ENCODE measurements at places on chromosomes 12 and 14. TPM values are rescaled to one million over a fixed set of nuclear protein-coding genes. Genes with fewer than 3 reads are reported as not detected.

Gene CEBPE
- polyA plus RNA-seq = not detected

DNA sequence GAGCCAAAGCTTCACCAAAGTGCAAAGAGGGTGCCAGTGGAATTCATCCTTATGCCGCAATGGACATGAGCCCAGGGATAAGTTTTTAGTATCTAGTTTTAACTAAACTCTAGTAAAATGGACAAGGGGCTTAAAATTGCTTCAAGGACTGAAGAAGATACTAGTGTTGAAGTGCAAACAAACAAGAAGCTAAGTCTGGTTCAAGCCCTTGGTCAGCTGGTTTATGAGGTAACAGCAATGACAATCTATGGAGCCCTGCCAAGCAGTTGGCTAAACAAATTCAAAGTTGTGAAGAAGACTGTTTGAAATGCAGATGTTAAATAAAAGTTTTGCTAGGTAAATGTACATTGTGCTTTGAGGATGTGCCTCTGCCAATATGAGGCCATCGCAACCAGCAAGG, 209.4 kb downstream of the KTN1 start:
- no peak overlapping the region for H3K4me3 ChIP-seq
- no peak overlapping the region for H3K27ac ChIP-seq
- no peaks in the 10 kb centered on the region for H3K4me1 ChIP-seq
- no peaks in the 10 kb centered on the region for H3K36me3 ChIP-seq
- no peaks in the 10 kb centered on the region for H3K27me3 ChIP-seq

Gene TAS2R19
- 0.49 TPM for polyA plus RNA-seq

GRCh38 chr12:91920276-91920675, 225.4 kb downstream of the BTG1 start:
- H3K36me3 ChIP-seq = peaks cover 3% of the 10 kb centered on the region
- no peak overlapping the region for H3K4me3 ChIP-seq
- no peak for DNase-seq
- no peaks in the 10 kb centered on the region for H3K4me1 ChIP-seq
- no peaks in the 10 kb centered on the region for H3K27me3 ChIP-seq

Gene HOXC9
- polyA plus RNA-seq = not detected

- no peak for DNase-seq
- H3K27ac ChIP-seq = no peak overlapping the region
- no peak overlapping the region for H3K4me3 ChIP-seq
- H3K36me3 ChIP-seq = no peaks in the 10 kb centered on the region
- no peaks in the 10 kb centered on the region for H3K27me3 ChIP-seq
Measured at GRCh38 chr14:68416171-68416570, 376.7 kb downstream of the ZFP36L1 start.

Gene ITGB7
- polyA plus RNA-seq = 1.8 TPM

GRCh38 chr12:87020071-87020470, 763.9 kb upstream of the MGAT4C start:
- no peak overlapping the region for H3K27ac ChIP-seq
- no peaks in the 10 kb centered on the region for H3K36me3 ChIP-seq
- no peaks in the 10 kb centered on the region for H3K27me3 ChIP-seq
- H3K4me1 ChIP-seq = no peaks in the 10 kb centered on the region
- no peak for DNase-seq
- no peak overlapping the region for H3K4me3 ChIP-seq

DNA sequence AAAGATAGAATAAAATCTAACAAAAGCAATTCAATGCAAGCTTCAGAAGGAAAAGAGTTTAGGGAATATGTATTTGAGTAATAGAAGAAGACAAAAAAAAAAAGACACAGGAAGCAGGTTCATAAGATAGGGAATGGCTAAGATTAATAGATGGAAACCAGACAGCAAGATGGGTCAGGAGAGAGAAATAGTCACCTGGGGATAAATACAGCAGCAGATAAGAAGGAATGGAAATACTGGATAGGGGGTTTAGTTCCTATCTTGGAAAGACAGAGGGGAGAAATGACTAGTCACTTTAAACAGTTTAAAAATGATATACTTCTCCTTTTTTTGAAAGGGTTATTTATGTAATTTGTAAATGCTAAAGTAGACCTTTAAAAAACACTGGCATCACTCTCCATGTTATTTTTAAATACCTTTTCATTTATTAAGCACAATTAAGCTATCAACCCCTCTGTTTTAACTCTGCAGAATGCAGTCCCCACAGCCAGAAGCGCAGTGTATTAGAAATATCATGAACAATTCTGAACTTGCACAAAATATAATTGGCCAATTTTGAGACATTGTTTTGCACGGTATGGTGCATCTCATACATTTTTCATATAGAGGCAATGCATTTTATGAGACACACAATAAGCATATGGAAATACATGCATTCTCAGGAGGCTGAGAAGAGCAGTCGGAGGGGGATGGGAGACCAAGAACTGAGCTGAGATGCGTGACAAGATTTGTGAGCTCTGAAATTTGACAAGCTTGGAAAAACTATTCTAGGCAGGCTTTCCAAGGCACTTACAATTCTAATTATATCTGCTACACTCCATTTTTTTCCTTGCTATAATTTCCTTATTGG, 303.4 kb upstream of the PRICKLE1 start:
- H3K27ac ChIP-seq = no peak overlapping the region
- H3K4me3 ChIP-seq = no peak overlapping the region
- H3K4me1 ChIP-seq = no peaks in the 10 kb centered on the region
- no peaks in the 10 kb centered on the region for H3K27me3 ChIP-seq

DNA sequence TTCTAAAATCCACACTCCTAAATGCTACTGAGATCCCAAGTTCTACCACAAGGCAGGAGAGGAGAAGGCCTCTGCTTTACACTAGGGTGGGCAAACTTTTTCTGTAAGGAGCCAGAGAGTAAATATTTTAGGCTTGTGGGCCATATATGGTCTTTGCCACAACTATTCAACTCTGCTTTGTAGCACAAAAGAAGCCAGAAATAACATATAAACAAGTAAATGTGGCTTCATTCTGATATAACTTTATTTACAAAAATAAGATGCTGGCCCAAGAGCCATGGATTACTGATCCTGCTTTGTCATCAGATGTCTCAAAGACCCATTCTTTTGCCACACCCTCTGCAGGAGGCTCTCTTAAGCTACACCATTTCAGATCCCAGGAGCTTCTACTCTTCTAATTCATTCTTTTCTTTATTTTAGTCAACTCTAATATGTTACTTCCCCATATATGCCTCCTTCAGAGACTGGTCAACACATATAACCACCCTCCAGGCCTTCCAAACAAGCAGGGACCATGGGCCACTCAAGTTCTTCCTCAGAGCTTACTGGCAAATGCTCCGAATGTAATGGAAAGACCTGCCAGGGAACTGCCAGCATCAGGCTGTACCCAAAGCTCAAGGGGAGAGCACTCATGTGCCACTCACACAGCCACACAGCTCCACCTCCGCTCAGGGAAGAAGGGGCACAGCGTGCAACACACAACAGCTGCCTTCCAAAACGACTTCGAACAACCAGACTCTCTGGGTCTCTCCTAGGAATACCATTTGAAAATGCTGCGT, 15.6 kb downstream of the APPL2 start:
- peaks cover 2% of the 10 kb centered on the region for H3K36me3 ChIP-seq
- DNase-seq = no peak
- H3K4me1 ChIP-seq = peaks cover 31% of the 10 kb centered on the region

- no peak for DNase-seq
- H3K4me3 ChIP-seq = no peak overlapping the region
- H3K27me3 ChIP-seq = no peaks in the 10 kb centered on the region
- no peaks in the 10 kb centered on the region for H3K36me3 ChIP-seq
- H3K4me1 ChIP-seq = no peaks in the 10 kb centered on the region
Measured at GRCh38 chr14:43316427-43316826, 1190.7 kb downstream of the FSCB start.

DNA sequence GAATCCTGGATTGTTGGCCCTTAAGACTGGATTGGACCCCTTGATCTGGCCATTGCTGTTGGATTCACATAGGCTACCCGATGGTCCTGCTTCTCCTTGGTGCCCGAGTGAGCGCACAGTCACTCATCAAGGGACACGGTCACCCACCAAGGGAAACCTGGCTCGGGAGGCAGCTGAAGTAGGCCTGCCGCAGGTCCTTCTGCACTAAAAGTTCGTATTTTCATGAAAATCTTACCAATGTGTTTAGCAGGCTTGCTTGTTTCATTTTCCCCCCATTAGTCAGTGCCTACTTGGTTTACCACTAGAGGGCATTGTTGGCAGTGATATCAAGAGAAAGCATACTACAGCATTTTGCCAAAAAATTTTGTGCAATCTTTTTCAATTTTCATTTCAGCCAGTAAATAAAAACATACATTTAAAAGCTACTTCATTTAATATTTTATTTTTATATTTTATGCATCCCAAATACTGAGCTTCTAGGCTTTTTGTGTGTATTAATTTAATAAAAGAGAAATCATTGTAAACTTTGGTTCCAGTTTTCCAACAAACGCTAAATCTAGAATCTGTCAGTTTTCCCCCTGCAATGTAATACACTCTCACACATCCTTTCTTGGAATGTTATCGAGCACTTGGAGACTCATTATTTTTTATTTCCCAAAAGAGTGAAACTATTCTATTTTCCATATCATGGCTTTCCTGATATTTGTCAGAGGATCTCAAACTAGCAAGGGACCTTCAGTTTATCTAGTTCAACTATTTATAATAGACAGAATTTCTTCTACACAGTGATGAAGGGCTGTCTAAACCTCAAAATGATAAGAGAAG, 116.7 kb downstream of the LMNTD1 start:
- H3K27me3 ChIP-seq = no peaks in the 10 kb centered on the region
- no peaks in the 10 kb centered on the region for H3K36me3 ChIP-seq
- DNase-seq = peak; percentile 72
- peaks cover 13% of the 10 kb centered on the region for H3K4me1 ChIP-seq
- H3K4me3 ChIP-seq = peak overlapping the region; percentile 21

- no peaks in the 10 kb centered on the region for H3K27me3 ChIP-seq
- DNase-seq = no peak
- no peak overlapping the region for H3K4me3 ChIP-seq
Measured at GRCh38 chr12:24679126-24679525, 269.8 kb downstream of the BCAT1 start.

Gene C12orf56
- polyA plus RNA-seq = 0.04 TPM

GRCh38 chr14:72894323-72894622, 372 bp upstream of the DPF3 start:
- peak overlapping the region; percentile 85 for H3K4me3 ChIP-seq
- no peaks in the 10 kb centered on the region for H3K4me1 ChIP-seq

DNA sequence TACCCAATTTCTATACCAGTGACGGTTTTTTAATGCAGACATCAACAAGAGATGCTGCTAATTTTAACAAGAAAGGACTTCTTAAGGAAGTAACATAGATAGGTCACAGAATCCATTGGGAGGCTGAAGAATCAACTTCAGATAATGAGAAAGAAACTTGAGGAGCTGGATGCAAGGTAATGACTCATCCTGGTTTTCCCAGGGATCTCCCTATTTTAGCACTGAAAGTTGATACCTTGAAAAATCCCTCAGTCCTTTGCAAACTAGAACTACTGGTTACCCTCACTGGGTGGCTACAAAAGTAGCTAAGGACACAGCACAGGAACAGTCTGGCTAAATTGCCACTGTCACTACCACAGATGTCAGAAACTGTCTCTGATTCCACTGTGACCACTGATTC, 561.9 kb downstream of the FLRT2 start:
- no peaks in the 10 kb centered on the region for H3K27me3 ChIP-seq
- H3K27ac ChIP-seq = no peak overlapping the region
- no peaks in the 10 kb centered on the region for H3K4me1 ChIP-seq

GRCh38 chr12:56626701-56627100, 3.4 kb downstream of the BAZ2A start:
- no peaks in the 10 kb centered on the region for H3K4me1 ChIP-seq
- H3K4me3 ChIP-seq = no peak overlapping the region
- no peak overlapping the region for H3K27ac ChIP-seq
- H3K36me3 ChIP-seq = no peaks in the 10 kb centered on the region
- no peaks in the 10 kb centered on the region for H3K27me3 ChIP-seq

Gene RNASE3
- polyA plus RNA-seq = 0.09 TPM

DNA sequence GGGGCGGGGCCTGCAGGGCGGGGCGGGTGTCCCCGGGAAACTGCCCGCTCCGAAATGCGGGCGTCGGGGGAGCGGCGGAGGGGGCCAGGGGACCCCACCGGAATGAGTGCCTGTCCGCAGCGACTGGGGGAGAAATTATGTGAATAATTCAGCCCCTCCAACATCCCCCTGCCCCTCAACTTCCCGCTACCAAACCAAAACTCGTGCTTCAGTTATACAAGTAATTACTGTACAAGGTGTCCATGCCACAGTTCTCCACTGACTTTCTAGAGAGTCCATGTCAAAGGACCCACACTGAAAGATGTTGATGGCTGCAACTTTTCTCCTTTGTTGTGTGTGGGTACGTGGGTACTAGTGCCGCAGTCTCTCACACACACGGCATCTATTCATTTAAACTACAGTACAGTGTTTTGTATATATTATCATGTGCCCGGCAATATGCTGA, 414 bp upstream of the CDK17 start:
- peak overlapping the region; percentile 78 for H3K27ac ChIP-seq
- DNase-seq = peak; percentile 80
- H3K27me3 ChIP-seq = no peaks in the 10 kb centered on the region
- no peaks in the 10 kb centered on the region for H3K36me3 ChIP-seq

DNA sequence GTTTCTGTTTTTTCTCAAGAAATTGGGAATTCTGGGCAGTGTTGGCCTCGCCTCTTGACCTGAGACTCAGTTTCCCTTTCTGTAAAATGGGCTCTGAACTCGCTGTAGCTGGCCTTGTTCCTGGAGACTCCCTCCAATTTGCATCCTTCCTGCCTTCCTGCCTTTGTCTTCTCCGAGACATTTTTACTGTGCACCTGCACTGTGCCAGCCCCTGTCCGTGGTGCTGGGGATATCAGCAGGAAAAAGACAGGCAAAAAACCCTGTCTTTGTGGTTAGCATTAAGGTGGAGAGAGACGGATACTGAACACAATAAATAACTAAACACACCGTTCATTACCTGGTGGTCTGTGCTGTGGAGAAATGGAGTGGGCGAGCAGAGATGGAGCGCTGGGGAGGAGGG, 129.8 kb downstream of the AACS start:
- no peak overlapping the region for H3K4me3 ChIP-seq
- no peaks in the 10 kb centered on the region for H3K4me1 ChIP-seq
- no peaks in the 10 kb centered on the region for H3K36me3 ChIP-seq
- no peak for DNase-seq

DNA sequence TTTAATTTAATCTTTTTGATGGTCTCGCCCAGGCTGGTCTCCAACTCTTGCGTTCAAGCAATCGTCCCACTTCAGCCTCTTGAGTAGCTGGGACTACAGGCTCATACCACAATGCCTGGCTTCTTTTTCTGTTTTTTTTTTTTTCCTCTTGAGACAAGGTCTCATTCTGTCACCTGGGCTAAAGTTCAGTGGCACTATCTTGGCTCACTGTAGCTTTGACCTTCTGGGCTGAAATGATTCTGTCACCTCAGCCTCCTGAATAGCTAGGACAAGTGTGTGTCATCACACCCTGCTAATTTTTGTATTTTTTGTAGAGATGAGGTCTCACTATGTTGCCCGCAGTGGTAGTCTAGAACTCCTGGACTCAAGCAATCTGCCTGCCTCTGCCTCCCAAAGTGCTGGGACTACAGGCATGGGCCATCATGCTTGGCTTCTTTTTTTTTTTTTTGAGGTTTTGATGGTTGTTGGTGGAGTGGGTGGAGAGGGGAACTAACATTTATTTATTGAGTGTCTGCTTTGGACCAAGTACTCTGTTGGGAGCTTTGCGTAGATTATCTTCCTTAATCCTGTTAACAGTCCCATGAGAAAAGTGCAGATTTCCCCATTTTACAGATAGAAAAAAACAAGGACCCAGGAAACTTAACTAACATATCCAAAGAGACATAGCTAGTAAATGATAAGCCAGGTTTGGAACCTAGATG, 102.0 kb downstream of the DIP2B start:
- H3K4me3 ChIP-seq = no peak overlapping the region
- peak; percentile 84 for DNase-seq
- H3K4me1 ChIP-seq = peaks cover 10% of the 10 kb centered on the region
- no peaks in the 10 kb centered on the region for H3K36me3 ChIP-seq

All from small intestine (tissue), 16 donors.